ENCODE measurements at places on chromosomes 4 and X.

- DNase-seq = peak; percentile 6
Measured at GRCh38 chr4:11765849-11766453, 337.3 kb upstream of the HS3ST1 start.

DNA sequence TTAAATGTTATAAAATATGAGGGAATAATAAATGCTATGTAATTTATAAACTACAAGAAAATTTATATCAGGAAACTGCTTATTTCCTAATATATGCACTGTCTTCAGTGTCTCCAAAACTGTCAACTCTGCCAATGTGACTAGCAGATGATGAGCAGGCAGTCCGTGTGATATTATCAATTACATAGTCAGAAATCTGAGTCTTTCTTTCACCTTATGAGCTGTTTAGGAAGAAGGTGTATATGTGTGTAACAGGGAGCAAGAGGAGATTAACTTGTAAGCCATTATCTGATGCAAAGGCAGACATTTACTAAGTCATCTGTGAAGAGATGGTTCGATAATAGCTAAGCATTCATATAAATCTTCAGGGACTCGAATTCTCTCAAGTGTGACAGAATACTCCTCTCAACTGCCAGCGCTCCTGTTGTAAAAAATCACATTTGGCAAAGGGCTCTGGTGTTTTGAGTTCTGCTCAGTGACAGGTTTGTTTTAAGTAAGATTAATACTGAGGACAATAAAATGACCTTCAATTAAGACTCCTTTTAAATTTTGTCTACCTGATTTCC, 79.7 kb downstream of the SNCA start:
- DNase-seq = no peak

GRCh38 chr4:70844180-70844579, 4.5 kb upstream of the GRSF1 start:
- DNase-seq = no peak

DNA sequence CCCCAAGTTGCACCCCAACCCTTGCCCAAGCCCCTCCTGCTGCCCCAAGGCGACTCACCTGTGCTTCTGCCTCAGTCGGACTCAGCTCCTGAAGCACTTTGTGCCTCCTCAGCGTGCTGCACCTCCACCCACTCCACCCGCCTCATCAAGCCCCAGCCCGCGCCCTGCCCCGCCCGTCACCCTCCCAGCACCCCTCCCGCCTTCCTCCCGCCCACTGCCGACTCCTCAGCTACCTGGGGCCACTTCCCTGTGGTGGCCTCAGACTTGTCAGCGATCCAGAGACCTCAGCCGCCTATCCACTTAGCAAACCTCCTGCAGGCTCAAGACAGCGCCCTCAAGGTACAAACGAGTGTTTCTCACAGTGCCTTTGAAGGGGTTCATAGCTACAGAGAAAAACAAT, 19.6 kb upstream of the IQCM start:
- DNase-seq = no peak

- DNase-seq = no peak
Measured at GRCh38 chrX:149531599-149531998, 9.2 kb upstream of the EOLA1 start.

DNA sequence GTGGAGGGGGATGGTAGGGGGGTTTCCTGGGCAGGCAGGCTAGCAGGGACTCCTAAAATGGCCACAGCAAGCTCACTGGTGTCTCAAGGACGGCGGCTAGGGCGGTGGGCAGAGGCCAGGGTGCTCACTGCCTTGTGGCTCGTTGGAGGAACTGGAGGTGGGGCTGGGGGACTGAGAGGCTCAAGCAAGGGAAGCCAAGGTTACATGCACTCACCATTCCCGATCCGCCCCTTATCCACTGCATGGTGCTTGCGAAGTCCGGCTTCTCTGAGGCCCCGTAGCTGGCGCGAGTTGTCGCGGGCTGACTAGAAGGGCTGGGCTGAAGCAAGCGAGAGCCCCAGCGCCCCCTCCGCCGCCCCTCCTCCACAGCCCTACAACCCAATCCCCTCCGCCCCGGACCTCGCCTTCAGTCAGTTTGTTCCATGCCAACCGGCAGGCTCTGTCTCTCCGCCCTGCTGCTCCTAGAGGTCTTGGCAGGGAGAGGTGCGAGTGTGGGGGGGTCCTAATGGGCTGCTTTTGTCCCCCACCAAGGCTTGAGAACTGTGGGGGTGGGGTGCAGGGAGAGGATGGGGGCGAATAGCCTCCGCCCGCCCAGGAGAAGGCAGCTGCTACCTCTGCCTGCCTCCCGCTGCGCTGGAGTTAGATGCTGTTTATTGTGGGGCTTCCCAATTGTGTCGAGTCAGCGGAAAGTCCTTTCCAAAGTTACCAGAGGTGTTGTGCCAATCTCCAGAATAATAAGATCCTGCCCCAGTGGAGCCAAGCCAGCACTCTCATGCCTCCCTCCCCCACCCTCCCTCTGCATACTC, at the start of gene ARHGEF9:
TSS of gene ARHGEF9 (minus strand) at position 313 of the 806 bp plus-strand sequence. CDS start at position 244, 69 bp downstream.
- DNase-seq = peak; percentile 2

- DNase-seq = no peak
Measured at GRCh38 chr4:184671101-184671500, 21.6 kb downstream of the PRIMPOL start.

DNA sequence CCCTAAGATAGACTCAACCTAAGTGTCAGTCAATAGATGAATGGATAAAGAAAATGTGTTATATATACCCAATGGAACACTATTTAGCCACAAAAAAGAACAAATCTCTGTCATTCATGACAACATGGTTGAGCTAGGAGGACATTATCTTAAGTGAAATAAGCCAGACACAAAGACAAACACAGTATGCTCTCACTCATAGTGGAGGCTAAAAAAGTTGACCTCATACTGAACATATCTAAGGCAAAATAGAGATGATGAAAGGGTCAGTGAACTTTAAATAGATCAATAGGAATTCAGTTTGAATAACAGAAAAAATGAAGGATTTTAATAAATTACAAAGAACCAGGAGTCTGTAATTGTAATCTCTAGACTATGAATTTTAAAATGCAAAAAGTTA, 106.5 kb downstream of the SOWAHB start:
- DNase-seq = no peak

GRCh38 chr4:106690487-106690886, 321.9 kb upstream of the GIMD1 start:
- peak; percentile 49 for DNase-seq

GRCh38 chr4:15376594-15376993, 51.2 kb upstream of the C1QTNF7 start:
- peak; percentile 58 for DNase-seq

- DNase-seq = peak; percentile 45
Measured at GRCh38 chrX:106999002-106999975, 723 bp downstream of the MORC4 start.

DNA sequence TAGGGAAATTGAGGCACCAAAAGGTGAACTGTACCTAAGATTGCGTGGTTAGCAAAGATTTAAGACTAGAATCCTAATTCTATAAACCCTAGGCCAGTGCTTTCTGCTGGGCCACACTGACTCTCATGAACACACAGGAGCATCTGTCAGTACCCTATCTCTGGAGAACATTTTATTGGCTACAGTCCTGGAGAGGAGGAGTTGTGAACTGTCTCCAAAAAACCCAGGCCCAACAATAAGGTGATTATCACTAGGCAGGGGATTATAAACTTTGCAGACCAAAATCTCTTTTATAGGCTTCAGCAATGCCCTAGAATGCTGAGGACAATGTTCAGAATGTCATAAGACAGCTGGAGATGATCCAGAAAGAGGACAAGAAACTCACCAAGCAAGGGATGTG, 24.1 kb downstream of the OPHN1 start:
- no peak for DNase-seq

DNA sequence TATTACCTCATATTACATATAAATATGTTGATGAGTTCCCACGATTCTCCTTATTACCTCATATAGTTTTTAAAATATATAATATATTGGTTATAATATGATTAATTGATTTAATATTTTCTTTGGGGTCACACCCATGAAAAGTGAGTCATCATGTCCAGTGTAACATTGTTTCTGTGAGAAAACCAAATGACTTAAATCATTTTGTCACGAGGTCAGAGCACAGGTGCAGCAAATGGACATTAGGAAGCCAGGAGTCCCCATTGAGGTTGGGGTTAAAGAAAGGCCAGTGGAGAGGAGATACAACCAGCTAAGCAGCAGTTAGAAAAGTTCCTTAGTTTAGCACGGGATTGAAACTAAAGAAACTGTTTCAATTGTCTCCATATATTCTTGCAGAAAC, 133.9 kb upstream of the RAPGEF2 start:
- DNase-seq = no peak

DNA sequence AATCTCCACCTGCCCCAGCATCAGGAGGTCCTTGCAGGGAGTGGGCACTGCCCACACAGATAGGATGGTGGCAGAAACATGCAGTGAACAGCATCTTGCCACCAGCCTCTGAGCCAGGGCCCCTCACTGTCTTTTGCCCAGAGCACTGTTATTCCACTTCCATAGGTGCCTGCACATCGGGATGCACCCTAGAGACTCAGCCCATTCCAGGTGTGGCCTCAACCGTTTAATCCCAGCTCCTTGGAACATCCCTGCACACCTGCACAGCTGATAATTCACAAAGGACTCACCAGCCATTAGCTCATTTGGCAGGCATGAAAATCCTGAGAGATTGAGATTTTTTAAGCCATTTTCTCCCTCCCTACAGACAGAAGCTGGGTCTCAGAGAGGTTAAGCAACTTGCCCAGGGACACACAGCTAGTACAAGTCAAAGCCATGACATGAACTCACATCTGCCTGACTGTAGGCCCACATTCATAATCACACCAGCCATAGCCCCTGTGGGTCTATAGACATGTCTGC, 116.3 kb downstream of the EFNB1 start:
- no peak for DNase-seq
